PC-9 (cell line): ENCODE measurements at places on chromosomes 2 and 18.

GRCh38 chr2:239265681-239266433 lies 135.0 kb downstream of the HDAC4 start:
- DNase-seq, result no peak
- H3K27ac ChIP-seq, result no peak overlapping the region
- H3K36me3 ChIP-seq, result no peaks in the 10 kb centered on the region
- no peaks in the 10 kb centered on the region for H3K27me3 ChIP-seq
- H3K4me3 ChIP-seq, result no peak overlapping the region
- peaks cover 30% of the 10 kb centered on the region for H3K4me1 ChIP-seq

GRCh38 chr2:25844089-25844488 lies 34.2 kb downstream of the ASXL2 start:
- DNase-seq, result no peak
- no peak overlapping the region for H3K4me3 ChIP-seq
- H3K27ac ChIP-seq, result no peak overlapping the region
- no peaks in the 10 kb centered on the region for H3K36me3 ChIP-seq
- H3K27me3 ChIP-seq, result no peaks in the 10 kb centered on the region

DNA sequence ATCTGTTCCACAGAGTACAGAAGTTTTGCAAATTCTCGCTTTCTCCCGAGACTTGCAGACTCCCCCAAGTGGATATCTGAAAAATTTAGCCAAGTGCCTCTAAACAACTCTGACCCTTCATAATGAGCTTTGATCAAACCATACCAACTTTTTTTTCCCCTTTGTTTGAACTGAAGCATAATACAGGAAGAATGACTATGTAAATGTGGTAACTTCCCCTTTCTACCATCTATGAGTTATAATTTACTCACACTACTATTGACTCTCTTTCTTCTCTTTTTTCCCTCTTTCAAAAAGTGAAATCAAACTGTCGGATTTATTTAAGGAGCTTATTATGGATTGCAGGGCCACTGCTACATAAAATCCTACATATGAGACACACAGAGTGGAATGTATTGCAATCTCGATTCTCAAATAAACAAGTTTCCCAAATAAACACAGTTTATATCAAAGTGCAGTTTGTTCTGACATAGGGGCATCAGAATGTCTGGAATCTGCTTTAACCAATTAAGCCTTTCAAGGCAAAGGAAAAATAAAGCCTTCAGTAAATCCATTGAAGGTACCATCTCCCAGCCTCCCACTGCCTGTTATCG lies 1.4 kb upstream of the ZNF804A start:
- no peaks in the 10 kb centered on the region for H3K36me3 ChIP-seq
- no peak overlapping the region for H3K4me3 ChIP-seq
- H3K27me3 ChIP-seq, result no peaks in the 10 kb centered on the region
- H3K4me1 ChIP-seq, result no peaks in the 10 kb centered on the region
- DNase-seq, result no peak

GRCh38 chr18:78876868-78877267 lies 102.8 kb upstream of the SALL3 start:
- peaks cover 60% of the 10 kb centered on the region for H3K27me3 ChIP-seq
- no peak overlapping the region for H3K27ac ChIP-seq
- DNase-seq, result no peak
- H3K4me1 ChIP-seq, result no peaks in the 10 kb centered on the region

- H3K36me3 ChIP-seq, result no peaks in the 10 kb centered on the region
- H3K4me3 ChIP-seq, result no peak overlapping the region
- H3K27ac ChIP-seq, result no peak overlapping the region
- DNase-seq, result no peak
Measured at GRCh38 chr18:25112821-25113434, 239.0 kb downstream of the ZNF521 start.

DNA sequence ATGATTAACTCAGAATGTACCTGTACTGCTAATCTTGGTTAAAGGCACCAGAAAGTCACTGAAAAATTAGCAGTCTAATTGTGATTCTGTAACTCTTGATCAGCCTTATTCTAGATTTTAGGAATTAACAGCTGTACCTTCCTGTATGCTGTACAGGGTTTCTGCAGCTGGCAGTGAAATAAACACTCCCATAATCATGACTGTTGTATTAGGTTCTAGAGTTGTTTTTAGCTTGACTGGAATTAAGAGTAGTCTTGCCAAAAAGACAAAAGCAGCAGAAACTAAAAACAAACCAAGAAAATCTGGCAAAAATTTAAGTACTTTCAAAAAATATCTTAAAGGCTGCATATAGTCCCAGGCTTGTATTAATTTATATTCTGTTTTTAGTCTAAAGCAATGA lies 103.5 kb downstream of the SOS1 start:
- no peak for DNase-seq
- no peaks in the 10 kb centered on the region for H3K4me1 ChIP-seq
- H3K36me3 ChIP-seq, result peaks cover 20% of the 10 kb centered on the region
- H3K27ac ChIP-seq, result no peak overlapping the region
- no peaks in the 10 kb centered on the region for H3K27me3 ChIP-seq

DNA sequence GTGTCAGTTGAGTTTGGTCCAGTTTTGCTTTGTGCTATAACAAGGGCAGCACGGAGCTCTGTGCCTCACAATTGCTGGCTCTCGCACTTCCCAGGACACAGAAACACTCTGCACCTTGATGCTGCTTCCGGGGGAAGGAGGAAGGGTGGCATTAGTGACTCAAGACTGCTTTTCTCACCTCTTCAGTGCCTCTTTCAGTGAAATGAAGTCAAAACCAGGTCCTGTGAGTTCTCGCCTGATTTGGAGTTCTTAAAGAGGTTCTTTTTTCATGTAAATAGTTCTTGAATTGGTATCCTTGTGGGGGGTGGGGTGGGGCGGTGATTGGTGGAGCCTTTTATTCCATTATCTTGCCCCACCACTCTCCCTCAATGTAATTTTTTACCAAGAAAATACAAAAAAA lies 91.5 kb upstream of the MYT1L start:
- no peaks in the 10 kb centered on the region for H3K36me3 ChIP-seq
- H3K4me1 ChIP-seq, result no peaks in the 10 kb centered on the region
- DNase-seq, result no peak

GRCh38 chr18:78804206-78805030 lies 175.2 kb upstream of the SALL3 start:
- no peaks in the 10 kb centered on the region for H3K36me3 ChIP-seq
- DNase-seq, result no peak
- H3K4me3 ChIP-seq, result no peak overlapping the region
- H3K27ac ChIP-seq, result no peak overlapping the region

GRCh38 chr2:159600752-159601151 lies 15.6 kb downstream of the BAZ2B start:
- no peaks in the 10 kb centered on the region for H3K36me3 ChIP-seq
- peak; percentile 4 for DNase-seq
- H3K4me1 ChIP-seq, result 0 out of 2 replicates have a peak, but pooled peaks cover 4% of the 10 kb centered on the region
- H3K27ac ChIP-seq, result peak overlapping the region; percentile 38; the same call in 1 of the 2 replicates

DNA sequence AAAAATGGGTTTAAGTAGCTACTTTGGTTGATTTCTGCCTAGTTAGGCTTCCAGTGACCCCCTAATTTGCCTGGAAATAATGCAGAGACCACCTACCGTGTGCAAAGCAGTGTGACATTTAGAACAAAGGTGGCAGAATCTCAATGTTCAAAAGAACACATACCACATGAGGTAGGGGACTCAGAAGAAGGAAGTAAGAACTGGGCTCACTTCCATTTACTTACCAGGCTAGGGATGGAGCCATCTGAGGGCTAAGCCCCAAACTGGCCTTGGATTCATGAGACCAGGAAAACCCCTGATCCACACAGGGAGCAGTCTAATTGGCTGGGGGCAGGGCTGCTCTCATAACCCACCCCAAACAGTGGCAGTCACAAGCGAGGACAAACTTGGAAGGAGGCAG lies 190.7 kb downstream of the NCKAP5 start:
- H3K4me1 ChIP-seq, result no peaks in the 10 kb centered on the region
- no peak overlapping the region for H3K27ac ChIP-seq
- H3K4me3 ChIP-seq, result no peak overlapping the region
- H3K36me3 ChIP-seq, result no peaks in the 10 kb centered on the region
- H3K27me3 ChIP-seq, result peaks cover 25% of the 10 kb centered on the region; the same call in 1 of the 2 replicates

GRCh38 chr2:137951586-137951985 lies 12.7 kb upstream of the HNMT start:
- peaks cover 4% of the 10 kb centered on the region; the same call in 1 of the 2 replicates for H3K4me1 ChIP-seq
- H3K36me3 ChIP-seq, result no peaks in the 10 kb centered on the region
- DNase-seq, result no peak
- H3K27me3 ChIP-seq, result no peaks in the 10 kb centered on the region

DNA sequence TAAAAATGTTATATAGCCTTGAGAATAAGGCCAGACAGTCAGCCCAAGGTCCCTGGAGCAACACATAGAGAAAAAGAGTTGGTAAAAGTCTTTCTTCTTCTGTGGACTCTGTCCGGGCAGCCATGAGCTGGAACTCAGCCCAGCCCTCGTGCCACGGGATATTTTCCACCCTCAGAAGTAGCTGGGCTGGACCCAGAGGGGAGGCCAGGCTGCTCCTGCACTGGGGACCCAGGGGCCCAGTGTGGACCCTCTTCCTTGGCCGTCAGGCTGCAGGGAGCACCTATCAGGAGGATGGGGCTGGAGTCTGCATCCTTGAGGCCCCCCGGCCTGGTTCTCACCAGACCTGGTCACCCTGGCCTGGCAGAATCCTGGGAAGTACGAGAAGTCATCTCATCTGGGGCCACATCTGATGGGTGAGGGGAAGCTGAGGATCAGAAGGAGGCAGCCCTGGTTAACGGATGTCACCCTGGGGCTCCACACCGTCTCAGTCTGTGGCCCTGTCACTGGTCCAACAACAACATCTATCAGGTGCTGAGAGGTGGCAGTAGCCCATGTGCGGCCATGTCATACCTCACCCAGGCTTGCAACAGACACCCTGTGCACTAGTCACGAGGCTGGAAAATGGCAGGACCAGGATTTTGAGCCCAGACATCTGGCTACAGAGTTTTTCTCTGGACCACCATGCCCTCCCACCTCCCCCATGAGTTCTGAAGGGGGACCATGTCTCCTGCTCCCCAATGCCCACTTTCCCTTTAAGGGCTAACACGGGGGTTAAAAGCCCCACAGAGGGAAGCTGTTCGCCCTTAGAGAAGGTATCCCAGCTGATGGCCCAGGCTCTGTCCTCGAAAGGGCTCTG lies 33.0 kb downstream of the SDC1 start:
- no peak overlapping the region for H3K27ac ChIP-seq
- no peaks in the 10 kb centered on the region for H3K36me3 ChIP-seq
- peaks cover 13% of the 10 kb centered on the region for H3K4me1 ChIP-seq

GRCh38 chr18:78160961-78161656 lies 818.5 kb upstream of the SALL3 start:
- peaks cover 28% of the 10 kb centered on the region for H3K27me3 ChIP-seq
- DNase-seq, result no peak
- no peak overlapping the region for H3K27ac ChIP-seq
- no peak overlapping the region for H3K4me3 ChIP-seq
- H3K4me1 ChIP-seq, result 0 out of 2 replicates have a peak, but pooled peaks cover 2% of the 10 kb centered on the region

DNA sequence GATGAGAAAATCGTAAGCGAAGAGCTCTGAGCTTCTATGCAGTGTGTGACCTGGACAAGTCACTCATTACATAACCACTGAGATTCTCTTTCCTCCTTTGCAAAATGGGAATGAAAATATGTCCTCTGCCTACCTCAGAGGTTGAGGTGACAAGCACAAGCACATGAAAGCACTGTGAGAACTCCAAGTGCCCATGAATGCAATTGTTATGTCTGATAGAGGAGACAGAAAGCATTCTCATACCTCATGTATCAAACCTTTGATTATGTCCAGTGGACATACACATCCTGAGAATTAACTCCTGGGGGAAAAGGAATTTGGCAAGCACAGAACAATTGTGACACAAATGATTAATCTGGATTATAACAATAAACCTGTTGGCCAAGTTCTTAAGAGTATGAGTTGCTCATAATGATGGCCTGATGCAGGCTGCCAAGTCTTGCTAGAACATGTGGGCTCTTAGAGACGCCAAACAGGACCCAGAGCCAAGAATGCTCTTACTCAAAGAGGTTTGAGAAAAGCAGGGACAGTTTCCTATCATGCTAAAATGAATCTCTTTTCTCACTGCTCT lies 8.5 kb upstream of the RMDN2 start:
- H3K27ac ChIP-seq, result no peak overlapping the region
- H3K27me3 ChIP-seq, result no peaks in the 10 kb centered on the region
- H3K36me3 ChIP-seq, result no peaks in the 10 kb centered on the region
- no peak overlapping the region for H3K4me3 ChIP-seq

- no peaks in the 10 kb centered on the region for H3K4me1 ChIP-seq
- H3K27me3 ChIP-seq, result peaks cover 3% of the 10 kb centered on the region; the same call in 1 of the 2 replicates
- no peak overlapping the region for H3K4me3 ChIP-seq
- no peak for DNase-seq
Measured at GRCh38 chr2:137493261-137493660, 471.0 kb upstream of the HNMT start.

- H3K27ac ChIP-seq, result no peak overlapping the region
- H3K36me3 ChIP-seq, result no peaks in the 10 kb centered on the region
- H3K4me1 ChIP-seq, result no peaks in the 10 kb centered on the region
- H3K27me3 ChIP-seq, result no peaks in the 10 kb centered on the region
Measured at GRCh38 chr2:192148620-192149321, 46.0 kb downstream of the TMEFF2 start.

DNA sequence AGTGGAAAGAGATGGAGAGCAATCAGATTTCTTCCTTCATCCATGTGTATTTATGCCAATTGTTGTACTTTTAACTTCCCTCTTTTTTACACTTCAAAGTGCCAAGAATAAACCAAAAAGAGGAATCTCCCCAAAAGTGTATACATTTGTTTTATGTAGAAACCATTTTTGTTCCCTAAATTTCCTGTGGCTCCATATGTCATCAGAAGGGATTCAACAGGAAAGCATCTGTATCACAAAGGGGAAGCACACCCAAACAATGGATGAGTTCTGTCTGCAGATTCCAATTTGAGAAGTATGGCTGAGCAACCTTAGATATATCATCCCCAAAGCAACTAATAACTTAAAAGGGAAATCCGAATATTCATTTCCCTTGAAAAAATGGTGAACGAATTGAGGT lies 275.0 kb downstream of the MREG start:
- DNase-seq, result no peak
- H3K4me1 ChIP-seq, result no peaks in the 10 kb centered on the region
- H3K27ac ChIP-seq, result no peak overlapping the region
- no peaks in the 10 kb centered on the region for H3K27me3 ChIP-seq
- no peak overlapping the region for H3K4me3 ChIP-seq
- no peaks in the 10 kb centered on the region for H3K36me3 ChIP-seq

GRCh38 chr2:64846177-64846576 lies 143.0 kb upstream of the SLC1A4 start:
- DNase-seq, result no peak
- no peak overlapping the region for H3K4me3 ChIP-seq
- H3K27me3 ChIP-seq, result no peaks in the 10 kb centered on the region
- peaks cover 23% of the 10 kb centered on the region for H3K4me1 ChIP-seq

DNA sequence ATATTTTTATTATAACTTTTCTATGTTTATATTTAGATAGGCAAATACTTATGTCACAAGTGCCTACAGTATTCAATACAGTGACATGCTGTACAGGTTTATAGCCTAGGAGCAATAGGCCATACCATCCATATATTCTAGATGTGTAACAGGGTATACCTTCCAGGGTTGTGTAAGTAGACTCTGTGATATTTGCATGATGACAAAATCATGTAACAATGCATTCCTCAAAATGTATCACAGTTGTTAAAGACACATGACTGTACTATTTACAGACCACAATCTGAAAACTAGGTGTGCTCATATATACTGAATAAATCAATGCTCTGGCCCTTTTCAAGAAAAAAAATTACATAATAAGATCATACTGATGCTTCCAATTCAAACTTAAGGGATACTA lies 433.2 kb upstream of the RGPD4 start:
- DNase-seq, result no peak
- H3K4me1 ChIP-seq, result no peaks in the 10 kb centered on the region
- no peaks in the 10 kb centered on the region; the same call in 1 of the 2 replicates for H3K27me3 ChIP-seq
- H3K4me3 ChIP-seq, result no peak overlapping the region

- no peak overlapping the region for H3K27ac ChIP-seq
- no peak overlapping the region for H3K4me3 ChIP-seq
- no peaks in the 10 kb centered on the region for H3K27me3 ChIP-seq
- DNase-seq, result no peak
Measured at GRCh38 chr2:239309398-239310245, 91.2 kb downstream of the HDAC4 start.
